ENCODE measurements at places on chromosomes 16 and 17.

GRCh38 chr16:28546626-28547025 is 7.1 kb upstream of the SGF29 start:
- DNase-seq = no peak

GRCh38 chr17:39208136-39208535 is 8.1 kb downstream of the RPL19 start:
- no peak for DNase-seq

DNA sequence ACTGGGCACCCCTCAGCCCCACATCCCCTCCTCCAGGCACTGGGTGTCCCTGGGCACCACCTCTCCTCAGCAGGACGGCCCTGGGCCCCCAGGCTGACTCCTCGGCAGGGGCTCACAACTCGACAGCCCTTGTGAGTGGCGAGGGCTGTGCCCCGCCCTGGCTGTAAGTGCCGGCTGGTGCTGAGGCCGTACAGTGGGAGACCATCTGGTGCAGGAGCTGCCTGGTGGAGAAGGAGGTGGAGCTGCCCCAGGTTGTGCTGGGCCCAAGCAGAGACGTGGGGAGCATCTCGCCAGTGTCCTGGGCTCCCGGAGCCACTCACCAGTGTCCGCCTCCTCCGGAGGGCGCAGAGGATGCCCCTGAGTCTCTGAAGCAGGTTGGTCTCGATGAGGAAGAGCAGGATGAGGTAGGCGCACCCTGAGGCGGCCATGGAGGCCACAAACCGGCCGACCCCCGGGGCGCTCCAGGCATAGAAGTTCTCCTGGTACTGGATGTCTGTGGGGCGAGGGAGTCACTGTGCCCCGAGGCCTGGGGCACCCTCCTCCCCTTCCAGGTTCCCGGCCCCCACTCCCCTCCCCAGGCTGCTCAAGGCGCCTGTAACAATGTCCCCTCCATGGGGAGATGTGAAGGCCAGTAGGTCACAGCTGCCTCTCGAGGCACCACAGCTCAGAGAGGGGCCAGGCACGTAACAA is 15.1 kb upstream of the RNPS1 start:
- no peak for DNase-seq

GRCh38 chr16:84085773-84086172 is 31.0 kb downstream of the MBTPS1 start:
- no peak for DNase-seq

GRCh38 chr16:70290949-70291519 is 1.7 kb upstream of the AARS1 start:
- DNase-seq = no peak

DNA sequence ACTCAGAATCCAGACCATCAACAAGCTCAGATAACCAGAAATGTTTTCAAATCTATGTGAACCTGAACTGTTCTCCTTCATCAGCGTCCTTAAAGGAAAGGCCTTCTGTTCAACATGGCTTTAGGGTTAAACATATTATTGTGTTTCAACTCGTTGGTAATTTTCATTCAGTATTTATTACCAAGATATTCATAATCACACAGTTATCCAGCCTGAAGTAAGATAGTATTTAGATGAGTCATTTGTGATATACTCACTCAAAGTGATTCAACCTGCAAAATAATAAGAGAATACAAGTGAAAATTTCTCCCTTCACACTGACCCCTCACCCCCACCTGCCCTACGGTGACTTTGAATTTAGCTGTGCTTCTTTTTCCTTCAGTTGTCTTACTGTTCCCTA is 3.0 kb downstream of the CYLD start:
- DNase-seq = no peak

GRCh38 chr17:691423-691822 is 23.2 kb downstream of the VPS53 start:
- DNase-seq = no peak

DNA sequence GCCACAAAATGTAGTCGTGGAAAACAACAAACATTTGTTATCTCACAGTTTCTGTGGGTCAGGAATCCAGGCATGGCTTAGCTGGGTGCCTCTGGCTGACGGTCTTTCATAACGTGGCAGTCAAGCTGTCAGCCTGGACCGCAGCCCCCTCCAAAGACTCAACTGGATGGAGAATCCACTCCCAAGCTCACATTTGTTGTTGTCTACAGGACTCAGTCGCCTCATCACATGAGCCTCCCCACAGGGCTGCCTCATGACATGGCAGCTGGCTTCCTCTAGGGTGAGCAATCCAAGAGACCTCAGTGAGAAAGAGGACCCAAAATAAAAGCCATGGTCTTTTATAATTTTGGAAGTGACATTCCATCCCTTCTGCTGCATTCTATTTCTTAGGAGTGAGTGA is 34.7 kb upstream of the AKAP1 start:
- no peak for DNase-seq

- no peak for DNase-seq
These were observed 218.8 kb downstream of the C16orf95 start for GRCh38 chr16:87098361-87098760.

- DNase-seq = no peak
These were observed 14.9 kb downstream of the CEP131 start for GRCh38 chr17:81207610-81208581.

- no peak for DNase-seq
These were observed 17.9 kb upstream of the TRPV3 start for GRCh38 chr17:3575511-3575910.

- DNase-seq = no peak
These were observed 977.4 kb downstream of the KCNJ18 start for GRCh38 chr17:22669721-22670120.

DNA sequence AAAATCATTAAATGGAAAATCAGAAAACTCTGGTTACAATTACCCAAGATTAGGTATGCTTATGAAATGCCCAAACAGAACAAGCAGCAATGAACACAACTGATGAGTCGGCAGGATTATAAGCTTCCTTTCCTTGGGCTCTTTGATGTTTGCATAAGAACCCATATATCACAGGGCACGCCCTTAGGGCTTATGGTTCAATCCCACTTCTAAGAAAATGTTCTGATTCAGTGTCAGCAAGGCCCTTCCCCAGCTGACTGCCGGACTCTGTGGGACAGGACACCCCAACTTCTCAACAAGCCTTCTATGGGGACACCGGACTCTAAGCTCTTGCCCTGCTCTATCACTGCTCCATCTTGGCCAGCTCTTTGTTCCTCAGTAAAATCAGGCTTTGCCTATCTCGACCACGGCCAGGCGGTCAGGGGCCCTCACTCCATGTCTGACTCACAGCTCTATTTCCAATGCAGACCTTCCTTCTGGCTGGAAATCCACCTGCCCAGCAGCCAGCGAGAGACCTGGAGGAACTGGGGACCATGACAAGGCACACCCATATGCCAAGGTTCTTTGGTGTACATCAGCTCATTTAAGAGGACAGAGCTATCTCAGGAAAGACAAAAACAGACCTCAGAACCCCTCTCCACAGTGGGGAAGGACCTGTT is 26.8 kb downstream of the LITAFD start:
- DNase-seq = no peak

DNA sequence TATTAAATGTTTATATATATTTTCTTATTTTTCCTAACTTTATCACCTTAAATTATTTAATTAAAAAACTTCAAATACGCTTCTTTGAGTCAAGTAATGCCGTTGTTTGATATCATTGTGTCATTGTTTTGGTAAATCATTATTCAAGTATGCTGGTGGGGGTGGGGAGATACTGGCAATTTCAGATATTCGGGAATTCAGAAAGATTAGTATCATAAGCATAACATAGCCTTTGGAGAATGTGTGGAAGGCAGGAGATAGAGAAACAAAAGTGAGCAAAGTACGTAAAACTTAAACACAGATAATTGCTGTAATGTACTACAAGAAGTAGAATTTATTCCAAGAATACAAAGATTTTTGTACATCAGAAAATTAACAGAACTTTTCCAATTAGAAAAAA is 49.8 kb downstream of the TANC2 start:
- no peak for DNase-seq

- DNase-seq = no peak
These were observed 66.6 kb upstream of the ELAC2 start for GRCh38 chr17:13084420-13084819.

DNA sequence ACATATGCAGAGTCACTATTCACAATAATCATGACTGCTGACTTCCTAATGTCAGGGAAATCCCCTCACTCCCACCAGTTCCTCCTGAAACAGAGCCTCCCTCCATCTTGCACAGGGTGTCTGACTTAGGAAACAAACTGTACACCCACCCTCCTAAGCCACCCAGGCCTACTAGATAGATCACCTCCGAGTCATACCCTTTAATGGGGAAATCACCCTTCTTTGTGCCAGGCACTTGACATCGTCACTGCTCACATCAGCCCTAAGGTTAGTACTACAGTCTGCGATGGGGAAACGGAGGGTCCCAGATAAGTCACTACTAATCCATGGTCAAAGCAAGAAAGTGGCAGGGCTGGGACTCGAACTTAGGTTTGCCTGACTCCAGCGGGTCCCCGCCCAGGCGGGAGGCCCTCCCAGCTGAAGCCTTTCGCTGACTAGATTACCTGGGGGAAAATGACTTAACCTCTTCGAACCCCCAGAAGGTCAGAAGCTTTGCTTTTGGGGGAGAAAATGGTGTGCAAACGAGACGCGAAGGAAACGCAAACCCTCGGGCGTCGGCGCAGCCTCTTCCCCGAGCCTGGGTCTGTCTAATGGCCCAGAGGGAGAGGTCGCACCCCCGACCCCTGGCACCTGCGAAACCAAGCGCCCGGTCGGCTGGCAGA is 3.4 kb upstream of the MLLT6 start:
- DNase-seq = peak; percentile 63

DNA sequence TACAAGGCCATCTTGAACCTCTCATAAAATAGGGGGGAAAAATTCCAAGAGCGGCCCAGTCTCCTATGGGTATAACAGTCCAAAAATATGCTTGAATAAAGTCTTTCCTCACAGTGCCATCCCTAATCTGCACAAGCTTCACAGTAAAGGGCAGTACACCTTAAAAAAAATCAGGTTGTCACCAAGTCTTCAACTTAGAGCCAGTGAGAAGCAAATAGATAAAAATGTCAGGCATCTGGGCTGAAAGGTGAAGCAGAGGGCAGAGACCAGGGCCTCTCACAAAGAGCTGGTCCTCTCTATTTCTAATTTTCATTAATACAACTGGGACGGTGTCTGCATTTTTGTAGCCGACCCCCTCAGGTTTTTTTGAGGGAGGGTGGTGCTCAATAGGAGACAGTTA is 82.9 kb downstream of the SSH2 start:
- no peak for DNase-seq

DNA sequence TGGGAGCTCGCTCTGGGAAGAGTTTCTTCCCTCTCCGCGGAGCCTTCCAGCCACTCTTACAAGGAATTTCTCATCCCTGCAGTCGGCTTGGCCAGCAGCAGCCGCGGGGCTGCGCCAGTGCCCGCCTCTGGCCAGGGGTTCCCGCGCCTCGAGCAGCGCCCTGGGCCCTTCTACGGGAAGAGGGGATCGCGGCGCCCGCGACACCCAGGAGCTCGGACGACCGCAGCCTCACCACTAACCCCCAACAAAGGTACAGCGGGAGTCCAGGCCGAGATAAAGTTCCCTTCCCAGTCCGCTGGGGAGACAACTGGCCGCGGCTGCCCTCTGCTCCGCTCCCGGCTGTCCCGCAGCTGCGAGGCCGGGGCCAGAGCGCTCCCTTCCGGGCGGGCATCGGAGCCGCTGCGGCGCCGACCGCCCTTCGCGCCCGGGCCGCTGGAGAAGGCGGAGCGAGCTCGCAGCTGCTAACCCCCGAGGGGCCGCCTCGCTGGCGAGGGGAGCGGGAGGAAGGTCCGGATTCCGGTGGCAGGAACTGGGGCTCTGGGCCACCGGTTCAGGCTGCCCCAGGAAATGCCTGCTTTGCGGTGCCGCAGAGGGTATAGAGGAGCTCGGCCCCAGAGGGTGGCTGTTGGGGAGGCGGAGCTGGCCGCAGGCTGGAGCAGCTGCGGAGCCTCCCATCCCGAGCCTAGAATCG is 3.6 kb upstream of the HS3ST3B1 start:
- no peak for DNase-seq

GRCh38 chr17:82821554-82821953 is 18.3 kb downstream of the ZNF750 start:
- no peak for DNase-seq

DNA sequence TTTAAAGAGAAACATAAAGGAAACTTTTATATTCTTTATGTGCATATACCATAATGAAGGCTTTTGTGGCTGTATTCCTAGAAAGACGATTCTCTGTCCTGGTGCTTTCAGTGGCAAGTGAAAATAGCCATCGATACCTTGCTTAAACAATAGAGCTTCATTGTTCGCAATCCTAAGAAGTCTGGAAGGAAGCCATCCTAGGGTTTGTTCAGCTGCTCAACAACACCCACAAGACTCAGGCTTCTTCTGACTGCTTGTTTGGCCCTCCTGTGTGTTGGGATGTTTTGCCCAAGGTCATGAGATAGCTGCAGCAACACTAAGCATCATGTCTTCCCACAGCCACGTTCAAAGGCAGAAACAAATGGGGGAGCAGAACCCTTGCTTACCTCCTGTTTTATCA is 36.1 kb upstream of the COX10 start:
- DNase-seq = no peak

DNA sequence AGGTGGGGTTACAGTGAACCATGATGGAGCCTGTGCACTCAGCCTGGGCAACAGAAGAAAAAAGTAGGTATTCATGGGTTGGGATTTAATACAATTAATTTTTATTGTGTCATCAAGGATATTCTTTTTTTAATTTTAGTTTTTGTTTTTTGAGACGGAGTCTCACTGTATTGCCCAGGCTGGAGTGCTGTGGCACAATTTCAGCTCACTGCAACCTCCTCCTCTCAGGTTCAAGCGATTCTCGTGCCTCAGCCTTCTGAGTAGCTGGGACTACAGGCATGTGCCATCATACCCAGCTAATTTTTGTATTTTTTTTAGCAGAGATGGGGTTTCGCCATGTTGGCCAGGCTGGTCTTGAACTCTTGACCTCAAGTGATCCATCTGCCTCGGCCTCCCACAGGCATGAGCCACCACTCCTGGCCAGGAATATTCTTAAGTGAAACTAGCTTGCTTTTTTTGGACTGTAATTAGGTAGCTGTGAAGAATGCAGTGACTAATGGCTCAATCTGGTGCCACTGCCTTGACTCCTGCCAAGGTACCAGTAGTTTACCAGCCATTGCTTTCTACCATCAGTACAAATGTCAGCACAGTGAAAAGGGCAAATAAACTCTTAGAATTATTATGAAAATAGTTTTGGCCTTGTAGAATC is 4.8 kb downstream of the PPM1D start:
- DNase-seq = no peak

All from activated CD4-positive, CD25-positive, alpha-beta regulatory T cell (primary cell).